Left ventricle myocardium superior (tissue), 1 donor: ENCODE measurements at places on chromosomes 4 and X. TPM values are rescaled to one million over a fixed set of nuclear protein-coding genes. Genes with fewer than 3 reads are reported as not detected.
A peak's percentile ranks its signal among the peaks of the same experiment; 100 is the strongest.

GRCh38 chr4:51843309-51844152, 578 bp downstream of the DCUN1D4 start:
- DNase-seq: peak; percentile 78

RENBP gene
- total RNA-seq: 8.9 TPM

DNA sequence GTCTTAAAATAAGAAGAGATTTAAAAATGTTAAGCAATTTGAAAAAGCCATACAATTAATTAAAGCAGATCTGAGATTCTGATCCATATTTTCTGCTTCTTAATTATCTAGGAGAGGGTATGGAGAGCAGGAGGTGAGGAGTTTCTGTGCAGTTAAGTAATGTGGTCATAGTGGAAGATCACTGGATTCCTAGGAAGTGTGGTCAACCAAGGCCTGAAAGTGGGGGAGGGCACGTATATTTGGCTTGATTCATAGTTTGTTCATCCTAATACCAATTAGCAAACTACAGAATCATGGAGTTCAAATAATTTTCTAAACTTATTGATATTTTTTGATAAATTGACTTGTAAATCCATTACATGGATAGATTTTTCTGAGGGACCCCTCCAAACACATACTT, 768.3 kb downstream of the RAPGEF2 start:
- DNase-seq: no peak

GRCh38 chr4:89572224-89572858, 264.6 kb downstream of the SNCA start:
- DNase-seq: no peak

P2RY10 gene
- 0.20 TPM for total RNA-seq

PNMA5 gene
- not detected for total RNA-seq

IL13RA1 gene
- 17.2 TPM for total RNA-seq

- DNase-seq: no peak
Observed at GRCh38 chr4:128820671-128821070, 11.2 kb downstream of the JADE1 start.
